ENCODE measurements at places on chromosomes 16 and 17. TPM values are rescaled to one million over a fixed set of nuclear protein-coding genes. Genes with fewer than 3 reads are reported as not detected.

KRT33A gene
- not detected for total RNA-seq

TPSD1 gene
- total RNA-seq: 0.03 TPM

PIK3R6 gene
- total RNA-seq: not detected

ORC6 gene
- 44.1 TPM for total RNA-seq

DUS1L gene
- total RNA-seq: 133 TPM

MYH2 gene
- total RNA-seq: not detected

FBXW10B gene
- 4.2 TPM for total RNA-seq

TCAP gene
- 0.64 TPM for total RNA-seq

HSD17B2 gene
- total RNA-seq: not detected

RPAIN gene
- 35.3 TPM for total RNA-seq

ELP5 gene
- total RNA-seq: 118 TPM

EVPLL gene
- not detected for total RNA-seq

NHLRC4 gene
- total RNA-seq: 0.12 TPM

CFAP97D1 gene
- 0.04 TPM for total RNA-seq

All from A549 treated with CpdA at 1 μM for 4 hours (cell line).